ENCODE measurements at places on chromosomes 2 and 18.

DNA sequence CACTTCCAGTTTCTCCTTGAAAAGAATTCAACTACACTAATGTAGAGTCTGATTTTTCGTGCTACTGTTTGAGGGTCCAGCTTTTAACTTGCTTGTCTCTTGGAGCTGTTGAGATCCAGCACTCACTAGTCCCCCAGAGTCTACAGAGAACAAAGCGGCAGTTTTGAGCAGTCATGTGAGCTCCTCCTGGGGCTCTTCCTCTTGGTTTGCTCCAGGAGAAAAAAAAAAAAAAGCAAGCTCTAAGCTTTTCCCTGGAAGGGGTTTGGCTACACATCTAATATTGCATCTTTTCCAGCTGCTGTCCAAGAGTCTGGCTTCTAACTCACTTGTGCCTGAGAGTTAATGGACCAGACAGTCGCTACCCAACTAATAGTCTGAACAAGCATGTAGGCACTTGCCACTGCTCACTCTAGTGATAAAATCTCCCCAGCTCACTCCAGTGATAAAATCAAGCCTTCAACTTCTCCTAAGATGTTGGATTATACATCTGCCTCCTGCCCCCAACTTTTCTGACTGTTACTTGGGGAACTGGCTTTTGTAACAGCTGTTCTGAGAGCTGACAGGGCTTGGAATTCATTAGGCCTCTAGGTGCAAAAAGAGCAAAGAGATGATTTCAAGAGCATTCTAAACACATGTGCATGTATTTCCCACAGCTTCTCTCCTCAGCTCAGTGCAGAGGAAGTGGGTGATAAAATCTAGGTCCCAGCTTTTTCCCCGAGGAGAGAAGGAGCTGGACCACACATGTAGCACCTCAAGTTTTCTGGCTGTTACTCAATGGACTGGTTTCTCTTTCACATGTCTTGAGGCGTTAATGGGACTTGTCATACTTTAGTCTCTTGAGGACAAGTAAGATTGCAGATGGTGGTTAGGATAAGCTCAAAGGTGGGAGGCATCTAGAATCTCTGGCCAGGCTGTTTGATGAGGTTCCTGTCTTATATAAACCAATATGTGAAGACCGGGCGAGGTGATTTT is 750.5 kb downstream of the LRP1B start:
- DNase-seq = no peak

DNA sequence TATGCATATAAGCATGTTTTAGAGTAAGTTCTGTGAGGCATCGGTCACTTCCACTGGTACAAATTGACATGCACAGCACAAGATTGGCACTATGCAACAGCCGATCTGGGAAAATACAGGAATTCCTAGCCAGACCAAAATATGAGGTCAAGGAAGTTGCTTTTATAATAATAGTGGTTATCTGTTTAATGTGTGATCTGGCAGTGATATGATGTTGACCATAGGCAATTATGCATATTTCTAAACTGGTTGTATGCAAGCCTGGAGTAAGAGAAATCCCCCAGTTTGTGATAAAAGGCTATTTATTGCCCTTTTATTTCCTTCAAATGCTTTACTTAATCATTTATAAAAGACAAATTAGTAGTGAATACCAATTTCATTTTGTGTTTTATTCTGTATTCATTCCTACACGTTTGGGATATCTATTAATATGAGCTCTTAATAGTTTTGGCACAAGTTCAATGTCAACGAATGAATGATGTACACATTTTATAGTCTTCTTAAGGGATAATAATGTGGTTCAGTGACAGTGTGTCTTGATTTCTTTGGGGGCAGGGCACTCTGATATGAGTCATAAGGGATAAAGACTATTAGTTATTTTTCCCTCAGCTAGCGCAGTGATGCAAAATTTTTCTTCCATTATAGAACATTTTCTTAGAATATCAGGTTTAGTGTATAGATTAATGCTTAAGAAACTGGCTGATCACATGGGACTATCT is 34.7 kb upstream of the ZEB2 start:
- DNase-seq = no peak

GRCh38 chr18:49581371-49581770 is 19.5 kb downstream of the LIPG start:
- DNase-seq = no peak

DNA sequence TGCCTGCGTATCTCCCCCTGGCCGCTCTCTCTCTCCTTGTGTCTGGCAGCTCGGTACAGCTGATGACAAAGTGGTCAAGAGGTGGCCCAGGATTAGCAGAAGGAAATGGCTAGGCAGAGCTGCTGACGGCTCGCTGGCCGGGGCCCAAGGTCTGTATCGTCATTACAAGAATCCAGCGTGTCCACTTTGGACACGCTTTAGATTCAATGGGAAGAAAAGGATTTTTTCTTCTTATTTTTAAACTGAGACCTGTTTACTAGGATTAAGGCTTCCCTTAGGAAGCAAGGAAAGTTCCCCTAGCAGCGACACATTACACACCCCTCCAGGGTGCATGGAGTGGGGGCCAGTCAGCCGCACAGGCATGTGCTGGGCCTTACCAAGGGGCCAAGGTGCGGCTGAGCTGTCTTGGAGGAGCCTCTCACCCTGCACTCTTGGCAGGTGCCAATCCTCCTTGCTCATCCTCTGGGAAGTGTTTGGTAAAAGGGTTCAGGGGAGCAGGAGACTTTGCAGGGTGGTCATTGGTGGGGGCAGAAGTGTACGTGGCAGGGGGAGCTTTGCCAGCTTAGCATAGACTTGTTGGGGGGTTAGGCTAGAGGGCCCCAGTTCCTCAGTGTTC is 76.8 kb downstream of the POLR1A start:
- DNase-seq = no peak

- DNase-seq = no peak
These were observed 102.9 kb upstream of the THUMPD2 start for GRCh38 chr2:39881948-39882347.

GRCh38 chr2:14354231-14354630 is 278.3 kb upstream of the LRATD1 start:
- DNase-seq = no peak

GRCh38 chr2:32825291-32825712 is 121.5 kb upstream of the LTBP1 start:
- no peak for DNase-seq

DNA sequence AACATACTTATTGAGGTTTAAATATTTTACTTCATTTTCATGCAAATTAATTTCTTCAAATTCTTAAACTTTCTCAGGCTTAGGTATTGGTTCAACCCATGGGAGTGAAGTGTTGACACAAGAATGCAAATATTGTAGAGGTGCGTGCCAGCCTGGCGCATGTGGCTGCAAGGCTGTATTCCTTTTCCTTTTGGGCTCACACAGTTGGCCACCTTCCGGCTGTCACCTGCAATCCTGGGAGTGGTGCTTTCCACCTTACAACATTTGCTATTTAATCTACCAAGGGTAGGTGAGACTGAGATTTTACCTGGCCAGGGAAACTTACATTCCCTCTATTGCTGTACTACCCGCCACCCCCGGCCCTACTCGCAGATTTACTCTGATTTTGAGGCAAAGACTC is 141.1 kb downstream of the DCC start:
- DNase-seq = no peak

DNA sequence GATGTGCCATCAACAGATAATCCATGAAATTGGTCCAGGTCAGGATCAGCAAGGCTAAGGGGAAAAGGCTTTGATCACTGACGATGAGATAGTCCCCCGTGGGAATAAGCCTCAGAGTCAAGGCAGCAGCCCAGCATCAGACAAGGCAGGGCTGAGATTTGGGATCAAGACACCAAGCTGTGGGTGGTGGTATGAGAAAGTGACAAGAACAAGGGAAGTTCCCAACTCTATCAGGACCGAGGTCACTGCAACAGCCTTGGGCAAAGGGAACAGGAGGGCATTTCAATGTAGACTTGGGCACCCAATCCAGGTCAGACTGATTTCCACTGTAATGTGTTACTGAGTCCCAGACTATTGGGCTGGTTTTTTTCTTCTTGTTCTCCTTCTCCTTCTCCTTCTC is 18.7 kb downstream of the PLEK start:
- no peak for DNase-seq

- DNase-seq = no peak
These were observed 145.4 kb upstream of the RIOK3 start for GRCh38 chr18:23307567-23308295.

GRCh38 chr18:70428439-70428838 is 139.6 kb downstream of the SOCS6 start:
- no peak for DNase-seq

GRCh38 chr2:25372405-25373268 is 30.9 kb upstream of the DNMT3A start:
- DNase-seq = no peak

GRCh38 chr18:13796515-13796914 is 27.4 kb upstream of the MC5R start:
- DNase-seq = no peak

- no peak for DNase-seq
These were observed 4.3 kb upstream of the GALNT1 start for GRCh38 chr18:35577045-35577848.

- no peak for DNase-seq
These were observed 4.5 kb upstream of the TOGARAM2 start for GRCh38 chr2:28976584-28976983.

DNA sequence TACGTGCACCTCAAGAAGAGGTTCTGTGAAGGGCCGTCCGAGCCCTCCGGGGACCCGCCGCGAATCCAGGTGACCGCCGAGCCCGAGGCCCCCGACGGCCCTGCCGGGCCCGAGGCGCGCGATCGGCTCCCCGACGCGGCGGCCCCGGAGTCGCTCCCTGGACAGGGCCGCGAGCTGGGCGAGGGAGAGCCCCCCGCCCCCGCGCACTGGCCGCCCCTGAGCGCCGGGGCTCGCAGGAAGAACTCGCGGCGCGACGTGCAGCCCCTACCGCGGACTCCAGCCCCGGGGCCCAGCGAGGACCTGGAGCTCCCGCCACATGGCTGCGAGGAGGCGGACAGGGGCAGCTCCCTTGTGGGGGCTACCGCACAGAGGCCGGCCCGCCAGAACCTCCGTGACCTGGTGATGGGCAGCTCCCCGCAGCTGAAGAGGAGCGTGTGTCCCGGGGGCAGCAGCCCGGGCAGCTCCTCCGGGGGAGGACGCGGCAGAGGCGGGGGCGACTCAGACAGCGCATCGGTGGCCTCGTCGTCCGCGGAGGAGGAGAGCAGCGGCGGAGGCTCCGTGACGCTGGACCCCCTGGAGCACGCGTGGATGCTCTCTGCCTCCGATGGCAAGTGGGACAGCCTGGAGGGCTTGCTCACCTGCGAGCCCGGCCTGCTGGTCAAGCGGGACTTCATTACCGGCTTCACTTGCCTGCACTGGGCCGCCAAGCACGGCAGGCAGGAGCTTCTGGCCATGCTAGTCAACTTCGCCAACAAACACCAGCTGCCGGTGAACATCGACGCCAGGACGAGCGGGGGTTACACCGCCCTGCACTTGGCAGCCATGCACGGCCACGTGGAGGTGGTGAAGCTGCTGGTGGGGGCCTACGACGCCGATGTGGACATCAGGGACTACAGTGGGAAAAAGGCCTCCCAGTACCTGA is 812 bp downstream of the SOWAHC start:
- no peak for DNase-seq

- DNase-seq = no peak
These were observed 159.6 kb upstream of the LMAN1 start for GRCh38 chr18:59518705-59519104.

GRCh38 chr2:239973386-239973785 is 51.8 kb downstream of the NDUFA10 start:
- DNase-seq = no peak

- DNase-seq = no peak
These were observed 201.8 kb downstream of the KLHL29 start for GRCh38 chr2:23586741-23587306.

GRCh38 chr2:134420259-134420658 is 166.4 kb downstream of the MGAT5 start:
- DNase-seq = no peak

GRCh38 chr2:37654932-37655841 is 16.3 kb downstream of the CDC42EP3 start:
- no peak for DNase-seq

GRCh38 chr2:239407112-239407511 is 6.3 kb upstream of the HDAC4 start:
- DNase-seq = no peak

DNA sequence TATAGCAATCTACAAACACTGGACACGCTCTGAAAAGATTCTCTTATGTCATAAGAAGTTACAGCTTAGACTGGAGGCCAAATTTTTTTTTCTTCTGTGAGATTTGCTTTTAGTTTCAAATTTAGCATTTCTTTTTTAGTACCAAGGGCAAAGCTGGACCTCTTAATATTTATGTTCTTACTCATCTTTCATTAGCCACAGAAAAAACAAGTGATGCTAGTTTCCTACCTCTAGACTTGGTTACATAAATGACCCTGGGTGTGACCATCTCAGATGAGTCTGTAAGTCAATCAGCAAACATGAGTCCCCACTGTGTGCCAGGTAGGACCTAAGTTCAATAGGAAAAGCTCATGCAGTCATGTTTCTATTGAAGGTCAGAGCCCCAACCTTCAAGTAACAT is 94.4 kb downstream of the MEP1B start:
- no peak for DNase-seq

DNA sequence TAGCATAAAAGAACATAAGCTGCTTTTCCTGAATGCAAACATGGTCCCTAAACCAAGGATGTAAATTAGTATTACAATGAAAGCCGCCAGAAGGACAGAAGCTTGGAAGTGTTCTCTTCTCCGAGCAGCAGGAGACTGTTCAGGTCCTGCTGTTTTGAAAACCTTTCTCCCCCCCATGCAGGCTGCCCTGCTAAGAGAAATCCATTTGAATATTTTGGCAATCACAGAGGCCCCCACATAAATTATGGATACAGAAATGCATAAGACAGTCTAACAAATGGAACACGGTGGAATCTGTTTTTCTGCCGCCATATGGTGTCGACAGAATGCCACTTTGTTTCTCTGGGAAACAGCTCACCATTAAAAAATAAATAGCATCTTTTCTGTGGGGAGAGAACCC is 600.4 kb upstream of the KLHL29 start:
- DNase-seq = no peak

DNA sequence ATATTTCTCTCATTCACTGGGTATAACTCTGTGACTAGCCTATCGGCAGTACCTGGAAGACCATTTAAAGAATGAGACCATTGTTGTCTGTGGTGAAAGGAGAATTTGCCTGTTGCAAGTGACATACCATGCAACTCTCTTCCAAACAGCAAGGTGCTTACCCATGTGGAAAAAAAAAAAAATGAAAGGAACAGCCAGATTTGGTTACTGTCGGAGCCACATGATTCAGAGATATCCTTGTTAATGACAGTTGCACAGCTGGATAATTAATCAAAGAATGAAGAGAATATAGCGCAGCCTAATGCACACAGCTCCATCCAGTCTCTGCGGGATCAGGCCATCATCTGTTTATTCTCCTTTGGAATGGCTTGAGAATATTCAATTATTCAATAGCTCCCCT is 141.8 kb downstream of the HRH4 start:
- no peak for DNase-seq

- DNase-seq = no peak
These were observed 6.0 kb downstream of the LHCGR start for GRCh38 chr2:48749291-48750127.

Data from stimulated activated CD4-positive, alpha-beta T cell treated with anti-CD3 and anti-CD28 coated beads, Interleukin-1b, Interleukin-23, amount 100 ng/mL, for 1 hour (primary cell).